Thyroid gland (tissue), 4 donors: ENCODE measurements at places on chromosomes 13 and 19.

GRCh38 chr19:51735759-51736449 is 12.1 kb upstream of the HAS1 start:
- no peak overlapping the region for H3K27ac ChIP-seq
- H3K4me3 ChIP-seq, result no peak overlapping the region
- H3K4me1 ChIP-seq, result no peaks in the 10 kb centered on the region
- H3K27me3 ChIP-seq, result no peaks in the 10 kb centered on the region
- H3K36me3 ChIP-seq, result no peaks in the 10 kb centered on the region

- peak; percentile 66 for DNase-seq
- peak overlapping the region; percentile 68 for H3K4me3 ChIP-seq
- H3K27me3 ChIP-seq, result no peaks in the 10 kb centered on the region
- H3K36me3 ChIP-seq, result no peaks in the 10 kb centered on the region
- H3K4me1 ChIP-seq, result peaks cover 40% of the 10 kb centered on the region
- no peak overlapping the region for H3K27ac ChIP-seq
These were observed 535 bp downstream of the CDKN2D start for GRCh38 chr19:10568062-10568825.

DNA sequence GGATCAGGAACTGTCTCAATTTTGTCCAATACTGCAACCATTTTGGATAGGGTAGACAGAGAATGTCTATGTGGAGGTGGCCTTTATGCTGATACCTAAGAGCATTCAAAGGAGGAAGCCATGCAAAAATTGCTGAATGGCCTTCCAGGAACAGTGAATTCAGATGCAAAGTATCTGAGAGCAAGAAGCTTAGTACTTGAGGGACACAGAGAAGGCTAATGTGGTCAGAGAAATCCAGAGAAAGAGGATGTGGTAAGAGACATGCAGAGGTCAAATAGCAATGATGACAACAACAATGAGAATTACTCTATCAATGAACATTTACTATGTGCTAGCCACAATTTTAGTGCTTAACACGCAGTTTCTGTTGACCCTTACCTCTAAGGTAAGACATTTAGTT is 785.6 kb upstream of the KLHL1 start:
- no peaks in the 10 kb centered on the region for H3K36me3 ChIP-seq
- no peak overlapping the region for H3K4me3 ChIP-seq

DNA sequence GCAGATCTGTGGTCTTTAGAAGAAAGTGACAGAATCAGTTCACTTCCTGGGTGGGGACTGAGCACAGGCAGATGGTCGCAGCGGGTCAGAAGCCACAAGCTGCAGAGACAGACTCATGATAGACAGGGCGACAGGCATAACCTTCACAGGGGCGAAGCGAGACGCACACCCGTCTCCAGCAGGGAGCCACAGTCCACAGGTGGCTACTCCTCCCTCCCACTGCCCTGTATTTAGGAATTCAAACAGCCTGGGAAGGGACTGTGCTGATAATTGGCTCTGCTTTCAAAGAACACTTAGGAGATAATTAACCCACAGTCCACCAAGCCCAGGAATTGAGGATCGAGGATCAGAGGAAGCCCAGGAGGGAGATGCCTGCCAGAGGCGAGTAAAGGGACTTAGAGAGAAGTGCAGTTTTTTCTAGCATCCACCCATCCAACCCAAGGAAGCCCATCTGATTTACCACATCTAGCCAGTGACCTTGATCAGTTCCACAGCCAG is 23.2 kb downstream of the RFX2 start:
- H3K36me3 ChIP-seq, result no peaks in the 10 kb centered on the region
- no peaks in the 10 kb centered on the region for H3K27me3 ChIP-seq
- H3K4me3 ChIP-seq, result no peak overlapping the region
- no peak for DNase-seq
